ENCODE measurements at places on chromosomes 4 and X.

- no peak for DNase-seq
Measured at GRCh38 chr4:11355226-11355625, 73.5 kb downstream of the HS3ST1 start.

GRCh38 chr4:107017443-107018343 is 18.4 kb downstream of the DKK2 start:
- DNase-seq: no peak

- DNase-seq: no peak
Measured at GRCh38 chrX:1400742-1401471, 9.0 kb upstream of the SLC25A6 start.

DNA sequence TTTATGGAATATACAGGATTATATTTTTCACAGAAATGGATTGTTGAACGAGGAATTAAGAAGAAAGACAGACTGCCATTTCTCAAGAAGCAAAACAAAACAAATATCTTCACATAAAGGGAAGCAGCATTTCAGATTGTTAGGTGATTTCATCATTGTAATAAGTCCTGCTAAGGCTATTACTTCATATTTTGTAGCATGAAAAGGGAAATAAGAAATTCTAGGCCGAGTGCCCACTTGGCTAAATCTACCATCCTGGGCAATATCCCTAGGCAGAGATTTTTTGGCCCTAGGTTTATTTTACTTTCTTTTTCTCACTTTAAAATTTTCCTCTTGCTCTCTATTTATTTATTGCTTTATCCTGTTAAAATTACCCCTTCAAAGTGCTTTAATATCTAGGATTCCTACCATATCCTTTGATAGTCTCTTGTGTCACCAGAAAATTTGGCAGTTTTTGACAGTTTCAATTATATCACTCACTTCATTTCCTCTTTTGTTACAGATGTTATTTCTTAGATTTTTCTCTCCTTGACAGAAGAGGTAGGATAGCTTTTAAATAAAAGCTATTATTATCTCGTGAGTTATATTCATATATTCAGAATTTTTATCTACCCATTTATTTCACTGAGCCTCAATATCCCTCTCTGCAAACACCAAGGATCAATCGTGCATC is 142.3 kb downstream of the PDGFC start:
- no peak for DNase-seq

GRCh38 chrX:37905436-37906147 is 58.2 kb upstream of the DYNLT3 start:
- DNase-seq: no peak

GRCh38 chr4:185280608-185281007 is 71.2 kb downstream of the SNX25 start:
- no peak for DNase-seq

DNA sequence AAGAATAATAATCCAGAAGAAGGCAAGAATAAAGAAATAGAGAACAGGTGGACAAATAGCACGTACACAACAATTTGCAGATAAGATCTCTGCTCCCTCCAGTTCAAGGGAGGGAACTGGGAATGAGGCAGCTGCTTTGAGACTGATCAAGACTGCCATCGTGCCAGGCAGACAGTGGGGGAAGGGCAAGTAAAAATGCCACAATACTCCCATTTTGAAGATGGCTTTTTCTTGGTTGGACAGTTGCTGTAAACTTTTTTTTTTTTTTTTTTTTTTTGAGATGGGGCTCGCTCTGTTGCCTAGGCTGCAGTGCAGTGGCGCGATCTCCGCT is 17.2 kb downstream of the USP11 start:
- no peak for DNase-seq

GRCh38 chrX:97691901-97692455 is 808.3 kb downstream of the RPA4 start:
- no peak for DNase-seq

GRCh38 chrX:22060415-22061280 is 28.5 kb downstream of the PHEX start:
- no peak for DNase-seq

DNA sequence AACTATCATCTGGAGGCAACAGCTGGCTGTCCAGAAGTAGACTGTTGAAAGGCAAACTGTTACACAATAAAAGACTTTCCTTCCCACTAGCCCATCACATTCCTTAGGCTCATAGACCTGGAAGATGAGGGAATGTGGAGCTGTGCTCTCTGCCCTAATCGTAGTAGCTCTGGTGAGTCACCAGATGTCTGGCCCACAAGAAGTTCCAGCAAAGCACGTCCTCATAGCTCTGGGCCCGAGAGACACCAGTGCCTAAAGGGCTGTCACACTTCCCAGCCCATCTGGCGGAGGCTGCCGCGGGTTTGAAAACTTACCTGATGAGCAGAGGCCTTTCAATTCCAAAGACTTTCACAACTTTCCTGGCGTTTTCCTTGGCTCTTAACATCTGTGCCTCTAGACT is 81.7 kb upstream of the STOX2 start:
- DNase-seq: no peak

DNA sequence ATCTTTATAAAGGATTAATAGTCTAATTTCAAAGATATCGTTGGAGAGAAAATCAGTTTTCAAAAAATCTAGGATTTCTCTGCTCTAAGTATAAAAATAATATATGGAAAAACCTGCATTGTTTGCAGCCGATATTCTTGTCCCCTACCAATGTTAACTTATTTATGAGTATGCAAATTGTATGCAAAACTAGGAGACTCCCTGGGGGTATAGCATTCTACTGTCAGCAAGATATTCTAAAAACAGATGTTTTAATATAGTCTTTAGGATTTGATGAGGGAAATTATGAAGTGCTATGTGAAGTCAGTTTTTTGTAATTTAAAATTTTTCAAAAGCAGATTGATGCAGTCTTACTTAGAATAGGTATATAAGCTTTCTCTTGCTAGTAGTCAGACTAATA is 40.9 kb downstream of the GK2 start:
- no peak for DNase-seq

DNA sequence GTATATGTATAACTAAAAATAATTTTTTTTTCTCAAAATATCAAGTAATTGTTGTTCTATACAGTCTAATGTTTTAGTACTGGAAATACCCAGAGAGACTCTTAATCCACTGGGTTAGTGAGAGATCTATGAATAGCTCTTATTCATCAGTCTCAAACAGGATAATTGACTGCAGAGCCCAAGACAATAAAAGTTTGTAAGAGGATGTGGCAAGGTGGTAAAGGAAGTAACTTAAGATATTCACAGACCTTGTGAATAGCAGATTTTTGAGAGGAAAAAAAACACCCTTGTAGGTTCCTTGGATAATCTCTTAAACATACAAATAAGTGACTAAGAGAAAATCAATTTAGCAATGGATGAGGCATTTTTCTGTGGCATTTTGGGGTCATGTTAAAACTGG is 210.9 kb upstream of the FAM241A start:
- DNase-seq: no peak

DNA sequence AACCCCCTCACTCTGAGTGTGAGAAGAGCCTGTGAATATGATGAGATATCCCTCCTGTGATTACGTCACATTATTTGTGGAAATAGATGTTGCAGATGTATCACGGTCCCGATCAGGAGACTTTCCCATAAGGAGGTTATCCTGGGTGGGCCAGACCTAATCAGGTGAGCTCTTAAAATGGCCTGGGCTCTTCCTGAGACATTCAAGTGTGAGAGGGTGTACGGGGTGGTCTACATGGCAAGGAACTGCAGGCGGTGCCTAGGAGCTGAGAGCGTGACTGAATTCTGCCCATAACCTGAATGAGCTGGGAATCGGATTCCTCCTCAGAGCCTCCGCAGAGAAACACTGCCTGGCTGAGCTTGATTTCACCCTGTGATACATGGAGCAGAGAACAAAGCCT is 12.9 kb upstream of the CENPVL1 start:
- DNase-seq: no peak

DNA sequence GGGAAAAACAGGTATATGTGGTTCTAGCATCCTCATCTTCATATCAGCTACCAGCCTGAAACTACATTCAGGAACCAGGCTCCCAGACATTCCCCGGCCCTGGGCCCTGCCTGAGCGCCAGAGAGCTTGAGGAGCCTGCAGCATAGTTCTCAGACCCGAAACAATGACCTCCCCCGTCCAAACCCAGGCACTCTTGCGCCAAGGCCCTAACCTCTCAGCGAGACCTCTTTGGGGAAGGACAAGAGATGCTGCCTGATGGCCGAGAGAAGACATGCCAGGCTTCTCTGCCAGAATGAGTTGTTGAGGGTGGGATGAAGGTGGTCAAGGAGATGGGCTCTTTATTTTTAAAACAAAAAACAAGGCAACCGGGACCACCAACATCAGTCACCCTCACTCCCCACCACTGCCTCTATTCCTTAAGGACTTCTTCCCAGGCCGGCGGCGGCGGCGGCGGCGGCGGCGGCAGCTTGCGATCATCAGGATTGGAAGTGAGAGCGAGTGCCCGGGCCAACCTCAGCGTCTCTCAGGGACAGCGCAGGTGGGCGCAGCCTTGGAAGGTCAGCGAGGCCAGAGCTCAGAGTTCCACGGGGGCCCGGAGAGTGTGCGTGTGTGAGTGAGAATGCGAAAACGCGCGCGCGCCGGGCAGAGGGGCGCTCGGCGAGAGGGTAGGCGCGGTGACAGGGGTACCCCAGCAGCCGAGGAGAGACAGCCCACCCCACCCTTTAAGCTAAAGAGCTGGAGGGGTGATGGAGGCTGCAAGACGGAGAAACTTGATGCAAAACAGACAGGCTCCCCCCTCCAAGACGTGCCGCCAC is 601 bp downstream of the INPP4B start:
- DNase-seq: no peak

GRCh38 chr4:85701861-85702321 is 226.9 kb downstream of the ARHGAP24 start:
- DNase-seq: no peak

- DNase-seq: no peak
Measured at GRCh38 chr4:148740701-148741100, 298.5 kb upstream of the NR3C2 start.

DNA sequence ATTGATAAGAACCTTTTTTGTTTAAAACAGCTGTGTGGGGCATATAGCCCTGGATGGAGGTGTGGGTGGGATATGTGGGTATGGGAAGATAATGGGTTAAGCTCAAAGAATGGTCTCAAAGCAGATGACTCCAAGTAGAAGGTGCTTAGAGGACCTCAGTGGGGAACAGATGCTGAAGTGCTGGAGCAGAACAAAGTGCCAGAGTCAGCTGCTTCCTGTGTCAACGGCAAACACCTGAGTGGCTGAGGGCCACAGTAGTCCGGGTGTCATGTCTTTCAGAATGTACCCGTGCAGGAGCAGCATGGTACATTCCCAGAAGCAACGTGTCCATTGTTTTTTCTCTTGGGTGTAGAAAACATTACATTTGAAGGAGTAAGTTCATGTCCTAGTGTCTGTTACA is 210.6 kb downstream of the CCNG2 start:
- no peak for DNase-seq

DNA sequence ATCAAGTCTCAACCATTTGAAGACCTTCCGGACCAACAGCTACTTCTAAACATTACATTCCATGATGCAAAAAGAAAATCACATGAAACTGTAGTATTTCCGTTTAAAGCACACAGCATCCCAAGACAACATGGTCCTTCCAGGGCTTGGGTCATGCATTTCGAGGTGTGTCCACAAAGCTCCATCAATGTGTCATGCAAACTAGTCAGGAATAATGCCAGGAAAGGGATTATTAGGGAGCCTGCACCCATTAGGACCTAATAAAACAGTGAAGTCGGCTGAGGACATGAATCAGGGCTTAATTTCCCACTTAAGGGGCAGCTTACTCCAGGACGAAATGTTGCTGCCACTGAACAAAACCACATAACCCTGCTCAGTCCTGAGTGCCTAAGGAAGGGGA is 177.9 kb downstream of the TSPAN5 start:
- DNase-seq: no peak

Measured in activated gamma-delta T cell treated with Interleukin-2 at 50 U/mL for 16 hours (primary cell).